ENCODE measurements at places on chromosomes 3 and 15.

GRCh38 chr15:71049706-71050422 lies 65.4 kb upstream of the THSD4 start:
- DNase-seq = no peak

DNA sequence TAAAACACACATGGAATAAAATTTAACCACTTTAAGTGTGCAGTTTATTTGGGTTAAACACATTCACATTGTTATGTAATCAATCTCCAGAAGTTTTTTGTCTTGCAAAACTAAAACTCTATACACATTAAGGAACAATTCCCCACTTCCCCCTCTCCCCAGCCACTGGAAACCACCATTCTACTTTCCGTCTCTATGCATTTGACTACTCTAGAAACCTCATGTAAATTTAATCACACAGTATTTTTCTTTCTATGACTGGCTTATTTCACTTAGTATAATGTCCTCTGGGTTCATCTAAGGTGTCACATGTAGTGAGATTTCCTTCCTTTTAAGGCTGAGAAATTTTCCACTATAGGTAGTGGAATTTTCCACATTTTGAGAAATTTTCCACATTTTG lies 568.7 kb upstream of the UBE2E2 start:
- DNase-seq = no peak

- DNase-seq = no peak
Observed at GRCh38 chr15:70109531-70109930, 11.8 kb upstream of the TLE3 start.

GRCh38 chr3:154844863-154845262 lies 235.3 kb upstream of the MME start:
- DNase-seq = no peak

- no peak for DNase-seq
Observed at GRCh38 chr3:38542401-38543298, 46.5 kb downstream of the EXOG start.

GRCh38 chr3:114336857-114337256 lies 43.0 kb downstream of the TIGIT start:
- DNase-seq = no peak
